ENCODE measurements at places on chromosomes 3 and 15.

- DNase-seq = no peak
Measured at GRCh38 chr3:35144011-35144410, 495.3 kb upstream of the ARPP21 start.

DNA sequence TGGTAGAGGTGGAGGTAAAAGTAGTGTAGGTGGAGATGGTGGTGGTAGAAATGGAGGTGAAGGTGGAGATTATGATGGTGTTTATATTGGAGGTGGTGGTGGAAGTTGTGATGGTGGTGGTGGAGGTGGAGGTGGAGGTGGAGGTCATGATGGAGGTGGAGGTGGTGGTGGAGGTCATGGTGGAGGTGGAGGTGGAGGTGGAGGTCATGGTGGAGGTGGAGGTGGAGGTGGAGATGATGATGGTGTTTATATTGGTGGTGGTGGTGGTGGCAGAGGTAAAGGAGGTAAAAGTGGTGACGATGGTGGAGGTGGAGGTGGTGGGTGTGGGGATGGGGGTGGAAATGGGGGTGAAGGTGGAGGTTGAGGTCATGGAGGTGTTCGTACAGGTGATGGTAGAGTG lies 107.8 kb downstream of the ASB7 start:
- no peak for DNase-seq

DNA sequence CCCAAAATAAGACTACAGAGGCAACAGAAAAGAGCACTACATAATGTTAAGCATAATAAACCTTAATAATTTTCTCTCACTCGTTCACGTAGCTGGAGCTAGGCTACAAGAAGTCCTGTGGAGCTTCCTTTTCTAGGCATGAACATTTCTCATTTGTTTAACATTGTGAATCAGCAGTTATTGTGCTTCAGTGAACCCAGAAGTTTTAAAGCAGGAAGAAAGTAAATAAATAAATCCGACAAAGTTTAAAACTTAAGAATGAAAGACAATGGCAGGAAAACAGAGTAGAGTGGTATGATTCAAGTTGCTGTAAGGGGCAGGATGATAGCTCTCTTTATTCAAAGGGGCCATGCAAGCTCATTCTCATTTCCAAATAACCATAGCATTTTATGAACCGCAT lies 191.8 kb downstream of the LSAMP start:
- DNase-seq = no peak

DNA sequence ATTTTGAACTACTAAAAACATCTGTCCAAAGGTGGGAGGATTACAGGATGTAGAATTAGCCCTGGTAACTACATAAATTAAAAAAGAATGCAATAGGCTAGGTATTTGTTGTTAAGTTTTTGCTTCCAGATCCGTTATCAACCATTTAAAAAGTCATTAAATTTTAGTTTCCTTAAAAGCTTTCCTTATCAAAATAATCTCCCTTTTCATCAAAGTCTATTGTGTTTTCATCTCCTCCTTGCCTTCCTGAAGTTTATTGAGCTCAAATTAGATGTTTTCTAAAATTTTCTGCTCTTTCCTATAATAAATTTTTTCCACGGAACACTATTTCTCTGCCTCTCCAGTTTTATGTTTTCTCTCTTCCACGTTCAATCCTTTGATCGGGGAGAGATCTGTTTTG lies 108.6 kb downstream of the MEX3B start:
- DNase-seq = no peak

DNA sequence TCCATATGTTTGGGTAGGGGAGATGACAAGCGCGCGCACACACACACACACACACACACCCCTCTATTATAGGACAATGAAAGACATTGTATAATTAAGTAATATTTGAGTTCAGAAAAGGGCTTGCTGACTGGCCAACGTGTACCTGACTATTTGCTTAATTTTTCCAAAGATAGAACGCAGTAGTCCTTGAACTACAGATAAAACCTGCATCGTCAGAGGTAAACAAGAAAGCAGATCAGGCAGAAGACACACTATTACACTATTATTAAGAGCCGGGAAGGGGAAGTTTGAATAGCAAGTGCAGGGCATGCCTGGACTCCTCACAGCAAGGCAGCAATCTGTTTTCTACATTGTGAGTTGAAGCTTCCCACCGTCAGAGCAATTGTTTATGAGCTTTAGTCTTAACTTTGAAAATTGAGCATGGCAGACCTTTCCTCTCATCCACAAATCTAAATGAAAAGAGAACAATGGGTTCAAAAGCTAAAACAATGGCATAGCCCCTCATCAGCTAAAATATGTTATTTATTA lies 427.7 kb downstream of the GABRG3 start:
- no peak for DNase-seq

DNA sequence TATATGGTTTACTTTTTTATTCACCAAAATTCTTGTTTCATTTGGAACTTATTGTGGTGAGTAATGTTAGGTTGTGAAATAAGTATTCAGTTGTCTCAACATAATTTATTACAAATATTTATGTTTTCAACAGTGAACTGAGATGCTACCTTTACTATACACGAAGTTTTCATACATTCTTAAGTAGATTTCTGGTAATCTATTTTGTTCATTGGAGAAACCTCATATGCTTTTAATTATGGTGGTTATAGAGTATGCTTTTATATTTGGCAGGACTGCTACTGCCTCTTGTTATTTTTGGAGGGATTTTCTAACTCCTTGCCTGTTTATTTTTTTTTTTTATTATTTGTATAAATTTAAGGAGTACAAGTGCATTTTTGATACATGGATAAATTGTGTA lies 253.1 kb downstream of the NLGN1 start:
- DNase-seq = no peak

DNA sequence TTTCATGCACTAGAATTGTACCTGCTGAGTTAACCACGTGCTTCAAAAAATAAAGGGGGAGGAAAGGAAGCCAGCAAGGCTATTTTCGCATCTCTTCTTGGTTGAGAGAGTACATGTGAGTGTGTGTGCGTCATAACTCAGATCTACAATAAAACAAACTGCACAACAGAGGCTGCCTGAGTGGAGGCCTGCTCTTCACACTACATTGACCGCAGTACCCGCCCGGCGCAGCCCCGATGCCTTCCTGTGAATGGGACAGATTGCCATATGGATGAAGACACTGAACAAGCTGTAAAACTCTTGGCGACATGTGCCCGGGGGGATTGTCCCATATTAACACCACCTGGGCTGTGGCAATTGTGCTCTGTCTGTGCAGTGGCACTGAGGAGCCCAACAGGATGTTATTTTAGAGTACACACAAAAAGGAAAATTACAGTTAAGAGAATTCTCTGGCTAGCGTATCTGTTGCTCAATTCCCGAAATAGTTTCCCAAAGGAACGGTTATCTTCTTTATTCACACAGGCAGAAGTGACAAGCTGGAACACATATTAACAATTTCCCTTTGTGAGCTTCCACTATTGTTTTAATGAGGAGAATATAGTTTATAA lies 551.5 kb downstream of the FOXP1 start:
- DNase-seq = no peak

- DNase-seq = no peak
Measured at GRCh38 chr3:160331127-160331937, 67.7 kb downstream of the IFT80 start.

GRCh38 chr3:40718209-40718608 lies 193.4 kb downstream of the ZNF621 start:
- DNase-seq = no peak

GRCh38 chr15:77369168-77369567 lies 50.7 kb downstream of the PEAK1 start:
- DNase-seq = no peak

DNA sequence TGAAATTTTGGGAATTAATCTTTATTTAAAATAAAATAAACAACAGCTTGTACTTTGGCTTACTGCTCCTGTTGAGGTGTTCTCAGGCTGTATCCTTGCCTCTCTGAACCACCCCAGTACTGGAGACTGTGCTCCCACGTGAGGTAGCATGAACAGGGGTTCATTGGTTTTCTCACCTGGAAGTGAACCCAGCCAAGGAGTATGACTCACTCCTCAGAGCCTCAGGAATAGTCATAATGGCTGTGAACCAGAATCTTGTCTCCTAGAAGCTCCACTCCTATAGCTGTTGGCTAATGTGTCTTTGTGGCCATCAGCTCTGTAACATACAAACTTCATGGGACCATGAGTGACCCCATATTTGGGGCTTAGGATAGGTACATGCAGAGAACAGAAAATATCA lies 122.5 kb upstream of the ST8SIA2 start:
- DNase-seq = no peak

DNA sequence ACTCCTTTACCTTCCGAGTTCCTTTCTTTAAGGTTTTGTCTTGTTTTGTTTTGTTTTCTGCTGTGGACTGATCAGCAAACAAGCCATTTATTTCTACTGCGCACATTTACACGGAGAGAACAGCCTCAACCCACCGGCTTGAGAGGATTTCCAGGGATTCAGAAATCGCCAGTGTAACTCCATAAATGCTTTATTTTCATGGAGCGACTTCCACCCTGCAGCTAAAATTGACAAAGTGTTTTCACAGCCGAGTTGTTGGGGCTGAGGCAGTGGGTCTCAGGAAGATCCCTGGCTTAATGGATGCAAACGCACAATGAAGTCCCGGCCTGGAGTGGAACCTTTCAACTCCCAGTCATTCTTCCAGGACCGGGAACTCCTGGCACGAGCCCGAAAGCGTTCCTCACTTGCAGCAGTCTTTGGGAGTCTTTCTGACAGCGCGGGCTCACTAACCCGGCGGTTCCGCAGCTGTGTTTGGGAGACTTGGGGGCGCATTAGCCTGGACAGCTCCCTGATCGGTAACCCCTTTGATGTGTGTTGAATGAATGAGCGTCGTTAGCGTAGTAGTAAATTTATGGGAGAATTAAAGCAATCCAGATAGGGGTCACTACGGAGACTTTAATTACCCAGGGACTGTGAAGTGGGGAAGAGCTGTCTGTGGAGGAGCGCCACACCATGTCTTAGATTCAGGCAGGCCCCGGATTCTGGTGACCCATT lies 785 bp upstream of the MYRIP start:
- DNase-seq = no peak

- DNase-seq = no peak
Measured at GRCh38 chr3:109071350-109072142, 46.4 kb downstream of the MORC1 start.

- DNase-seq = no peak
Measured at GRCh38 chr15:61697796-61698195, 362.5 kb downstream of the VPS13C start.

DNA sequence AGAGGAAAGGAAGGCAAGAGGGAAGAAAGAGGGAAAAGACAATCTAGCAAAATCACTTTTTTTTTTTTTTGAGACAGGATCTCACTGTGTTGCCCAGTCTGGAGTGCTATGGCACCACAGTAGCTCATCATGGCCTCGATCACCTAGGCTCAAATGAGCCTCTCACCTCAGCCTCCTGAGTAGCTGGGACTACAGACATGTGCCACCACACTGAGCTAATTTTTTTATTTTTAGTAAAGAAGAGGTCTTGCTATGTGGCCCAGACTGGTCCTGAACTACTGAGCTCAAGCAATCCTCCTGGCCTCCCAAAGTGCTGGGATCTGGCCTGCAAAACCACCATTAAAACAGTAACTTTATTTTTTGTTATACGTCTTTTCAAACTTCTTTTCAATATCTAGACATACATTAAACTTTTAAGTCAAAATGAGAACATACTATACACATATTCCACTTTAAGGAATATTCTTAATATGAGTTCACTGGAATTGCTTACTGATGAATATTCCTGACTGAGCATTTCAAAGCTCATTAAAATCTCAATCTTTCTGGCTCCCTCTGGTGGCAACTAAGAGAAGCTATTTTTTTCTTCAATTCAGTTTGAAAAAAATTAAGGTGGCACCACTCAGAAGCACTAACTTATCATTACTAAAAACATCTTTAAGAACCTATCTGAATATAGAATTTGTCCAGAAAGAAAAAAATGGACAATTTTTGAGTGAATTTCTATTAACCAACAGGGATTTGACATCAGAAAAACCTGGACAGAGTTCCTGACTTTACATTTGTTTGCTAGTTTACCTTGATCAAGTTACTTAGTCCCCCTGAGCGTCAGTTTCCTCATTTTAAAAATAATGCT lies 40.9 kb downstream of the UACA start:
- no peak for DNase-seq

DNA sequence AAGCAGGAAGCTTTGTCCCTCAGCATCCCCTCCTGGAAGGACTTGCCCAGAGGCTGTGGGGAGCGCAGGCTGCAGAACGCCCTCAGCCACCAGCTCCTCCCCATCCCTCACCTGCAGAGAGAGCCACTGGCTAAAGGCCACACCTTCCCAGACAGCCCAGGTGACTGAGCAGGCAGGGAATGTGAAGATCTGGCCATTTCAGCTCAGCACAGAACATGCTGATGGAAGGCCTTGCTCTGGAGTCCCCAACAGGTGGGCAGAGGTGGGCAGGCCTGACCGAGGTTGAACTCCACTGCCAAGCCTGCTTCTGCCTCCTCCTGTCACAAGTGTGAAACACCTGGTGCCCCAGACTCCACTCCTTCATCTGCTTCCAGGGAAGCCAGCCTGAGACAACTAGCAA lies 50.7 kb upstream of the SEC61A1 start:
- DNase-seq = no peak

GRCh38 chr15:47504624-47505256 lies 212.6 kb upstream of the SEMA6D start:
- no peak for DNase-seq

DNA sequence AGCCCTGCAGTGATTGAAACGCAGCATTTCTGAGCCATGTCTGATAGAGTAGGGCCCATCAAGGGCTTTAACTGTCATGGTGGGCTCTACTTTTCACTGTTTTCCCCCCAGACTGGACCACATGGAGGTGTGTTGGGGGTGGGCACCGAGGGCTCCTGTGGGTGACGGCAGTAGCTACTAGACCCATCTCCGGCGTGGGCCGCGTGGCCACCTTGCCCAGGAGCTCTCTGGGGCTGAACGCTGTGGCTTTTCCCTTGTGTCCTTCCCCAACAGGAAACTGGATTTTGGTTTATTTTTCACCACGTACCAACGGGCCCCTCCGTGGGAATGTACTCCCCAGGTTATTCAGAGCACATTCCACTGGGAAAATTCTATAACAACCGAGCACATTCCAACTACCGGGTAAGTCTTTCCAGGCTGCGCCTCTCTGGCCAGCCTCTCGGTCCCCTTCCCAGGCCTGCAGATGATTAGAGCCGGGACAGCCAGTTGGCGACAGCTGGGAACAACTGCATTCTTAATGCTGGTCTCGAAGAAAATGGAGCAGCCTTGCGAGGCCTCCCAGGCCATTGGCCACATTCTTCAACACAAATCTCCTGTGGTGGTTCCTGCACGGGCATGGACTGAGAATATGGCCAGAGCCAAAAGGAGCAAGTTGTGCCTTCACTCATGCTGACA lies 67.7 kb downstream of the MESD start:
- no peak for DNase-seq
